ENCODE measurements at places on chromosomes 3 and 15. TPM values are rescaled to one million over a fixed set of nuclear protein-coding genes. Genes with fewer than 3 reads are reported as not detected.

GRCh38 chr3:8767667-8768363, 1.6 kb downstream of the OXTR start:
- no peak for DNase-seq

GRCh38 chr3:58029842-58030584, 21.8 kb downstream of the FLNB start:
- DNase-seq: no peak

- no peak for DNase-seq
Observed at GRCh38 chr15:69543681-69544364, 91.2 kb downstream of the RPLP1 start.

DNA sequence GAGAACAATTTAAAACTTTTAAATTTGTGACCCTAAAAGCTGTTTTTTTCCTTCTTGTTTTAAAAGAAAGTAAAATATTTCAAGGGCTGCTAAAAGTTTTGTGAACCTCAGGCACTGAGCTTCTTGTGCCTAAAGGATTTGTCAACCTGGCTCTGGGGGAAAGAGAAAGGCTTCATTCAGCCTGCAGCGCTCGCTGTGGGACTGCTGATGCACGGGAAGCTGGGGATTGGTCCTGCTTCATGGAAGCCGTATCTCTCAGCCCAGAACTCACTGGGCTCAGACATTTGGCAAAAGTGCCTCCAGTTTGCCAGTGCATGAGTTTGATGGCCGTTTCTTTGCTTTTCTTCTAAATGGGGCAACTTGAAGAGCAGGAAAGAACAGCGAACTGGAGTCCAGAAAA, 30.8 kb downstream of the TPRG1 start:
- DNase-seq: no peak

DNA sequence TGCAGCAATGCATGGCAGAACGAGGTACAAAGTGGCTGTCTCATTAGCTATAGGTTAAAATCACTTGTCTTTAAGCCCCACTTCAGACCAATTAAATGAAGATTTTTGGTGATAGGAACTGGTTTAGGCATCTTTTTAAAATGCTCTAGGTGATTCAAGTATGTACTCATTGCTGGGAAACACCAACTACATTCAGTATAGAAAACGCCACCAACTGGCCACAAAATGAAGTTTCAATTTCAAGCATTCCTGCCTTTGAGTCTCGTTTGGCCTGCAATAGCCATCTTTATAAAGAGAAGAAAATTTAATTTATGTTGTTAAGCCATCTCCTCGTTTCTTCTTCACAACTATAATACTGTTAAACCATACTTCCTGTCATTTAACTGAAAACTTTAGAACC, 587.9 kb downstream of the GBE1 start:
- no peak for DNase-seq

GRCh38 chr3:126014252-126014651, 45.3 kb downstream of the ROPN1B start:
- DNase-seq: no peak

- DNase-seq: no peak
Observed at GRCh38 chr3:158443632-158444031, 127.4 kb upstream of the MLF1 start.

- DNase-seq: no peak
Observed at GRCh38 chr3:111863942-111864694, 5.1 kb downstream of the PHLDB2 start.

DNA sequence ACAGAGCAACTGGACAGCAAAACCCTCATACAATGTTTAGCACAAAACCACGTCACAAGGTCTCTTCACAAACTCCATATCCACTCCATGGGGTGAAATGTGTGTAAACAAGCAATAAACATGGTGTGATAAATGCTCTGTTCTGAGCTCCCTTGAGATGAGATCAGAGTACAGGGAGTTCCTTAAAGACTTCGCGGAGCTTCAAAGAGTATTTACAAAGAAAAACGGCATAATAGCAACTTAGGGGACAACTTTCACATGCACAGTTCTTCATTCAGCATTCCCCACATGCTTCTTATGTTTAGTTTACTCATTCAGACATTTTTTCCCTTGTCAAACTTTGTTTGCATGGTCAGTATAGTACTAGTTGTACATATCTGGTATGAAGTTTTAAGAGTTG, 52.5 kb upstream of the SUCLG2 start:
- DNase-seq: no peak

GRCh38 chr3:63135367-63135766, 142.7 kb upstream of the SYNPR start:
- DNase-seq: no peak

- DNase-seq: no peak
Observed at GRCh38 chr15:98850961-98851572, 156.5 kb downstream of the PGPEP1L start.

DNA sequence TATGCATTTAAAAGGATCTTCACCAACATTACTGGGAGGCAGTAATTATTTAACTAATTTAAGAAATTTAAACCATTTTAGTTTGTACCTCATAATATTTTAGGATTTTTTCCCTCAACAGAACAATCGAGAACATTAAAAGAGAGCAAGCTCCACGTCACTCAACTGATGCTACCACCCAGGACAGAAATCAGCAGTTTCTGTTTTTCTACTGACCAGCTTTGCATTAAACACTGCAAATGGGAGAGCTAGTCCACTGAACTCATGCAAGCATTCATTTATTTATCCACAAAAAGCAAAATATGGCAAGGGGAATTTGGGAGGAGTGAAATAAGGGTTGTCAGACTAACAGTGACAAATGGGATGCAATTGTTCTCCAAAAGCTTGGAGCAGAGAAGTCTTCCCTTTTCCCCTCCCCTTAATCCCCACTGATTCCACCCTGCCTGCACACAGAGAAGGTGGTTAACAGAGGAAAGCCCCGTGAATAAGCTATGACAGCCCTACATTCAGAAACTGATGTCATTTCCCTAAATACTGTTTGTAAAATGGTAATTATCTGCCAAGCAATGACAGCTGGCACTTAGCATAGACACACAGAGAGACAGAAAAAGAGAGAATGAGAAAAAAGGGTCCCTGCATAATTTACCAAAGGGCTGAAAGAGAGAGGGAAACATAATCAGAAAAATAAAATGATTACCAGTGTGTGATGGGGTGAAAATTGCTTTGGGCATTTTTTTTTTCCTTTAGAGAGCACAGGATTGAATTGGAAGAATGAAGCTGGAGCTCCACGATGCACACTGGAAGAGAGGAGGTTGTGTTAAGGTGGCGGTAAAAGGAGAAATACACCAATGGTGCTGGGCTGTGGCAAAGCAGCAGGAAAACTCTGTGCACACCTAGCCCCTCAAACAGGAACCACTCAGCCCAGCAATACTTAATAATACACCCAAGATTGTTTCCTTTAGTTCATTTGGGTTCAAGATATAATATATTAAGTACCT, 777.4 kb downstream of the TUSC7 start:
- DNase-seq: no peak

DNA sequence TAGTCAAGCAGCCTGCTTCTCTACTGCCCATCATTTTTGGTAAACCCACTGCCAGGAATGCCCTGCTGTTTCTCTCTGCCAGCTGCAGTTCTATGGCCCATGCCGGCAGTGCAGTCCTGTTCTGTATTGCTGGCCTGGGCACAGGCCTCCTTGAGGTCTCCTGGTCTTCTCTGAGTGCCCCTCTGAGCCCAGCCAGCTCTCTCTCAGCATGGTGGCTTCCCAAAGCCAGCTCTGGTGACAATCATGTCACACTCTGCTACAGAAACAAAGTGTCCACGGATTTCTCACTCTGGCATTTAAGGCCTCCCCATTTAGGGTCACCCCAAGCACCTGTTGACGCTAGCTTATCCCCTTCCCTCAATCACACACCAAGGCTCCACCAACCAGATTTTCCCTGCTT, 24.5 kb downstream of the SRPRB start:
- DNase-seq: no peak

- DNase-seq: peak; percentile 10
Observed at GRCh38 chr3:51099794-51100535, 285.1 kb upstream of the MANF start.

GRCh38 chr15:31359702-31360111, 33.1 kb downstream of the KLF13 start:
- DNase-seq: no peak

DNA sequence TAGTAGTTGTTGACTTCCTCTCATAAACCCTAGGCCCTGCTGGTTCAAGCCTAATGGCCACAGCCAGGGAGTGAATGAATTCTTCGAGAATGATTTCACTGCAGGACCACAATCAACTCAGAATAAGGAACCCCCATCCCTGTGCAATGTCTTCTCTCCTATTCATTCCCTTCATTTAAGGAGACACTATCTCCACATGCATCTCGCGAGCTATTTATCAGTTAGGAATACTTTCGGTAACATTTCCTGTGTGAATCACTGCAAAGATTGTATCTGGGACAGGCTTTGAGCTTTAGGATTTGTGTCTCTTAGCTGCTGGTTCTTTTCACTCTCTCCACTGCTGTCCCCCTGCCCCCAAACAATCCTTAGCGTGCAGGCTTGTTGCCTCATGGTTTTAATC, 94.4 kb downstream of the MYLK start:
- no peak for DNase-seq

DNA sequence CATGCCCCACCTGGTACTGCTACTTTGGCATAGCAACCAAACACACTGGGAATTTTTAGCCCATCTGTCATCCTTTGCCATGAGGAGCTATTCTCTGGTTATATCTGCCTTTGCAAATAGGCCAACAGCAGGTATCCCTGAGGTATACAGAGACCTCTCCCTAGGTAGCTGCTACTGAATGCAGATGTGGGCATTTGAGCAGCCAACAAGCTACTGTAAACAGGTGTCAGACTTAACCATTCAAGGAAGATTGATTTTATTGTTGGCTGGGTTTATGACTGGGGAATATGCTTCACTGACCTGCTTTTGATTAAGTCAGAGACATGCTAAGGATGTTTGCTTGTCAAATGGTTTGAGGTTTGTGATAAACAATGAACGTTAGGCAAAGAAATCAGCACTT, 183.2 kb downstream of the OXSM start:
- DNase-seq: no peak

DNA sequence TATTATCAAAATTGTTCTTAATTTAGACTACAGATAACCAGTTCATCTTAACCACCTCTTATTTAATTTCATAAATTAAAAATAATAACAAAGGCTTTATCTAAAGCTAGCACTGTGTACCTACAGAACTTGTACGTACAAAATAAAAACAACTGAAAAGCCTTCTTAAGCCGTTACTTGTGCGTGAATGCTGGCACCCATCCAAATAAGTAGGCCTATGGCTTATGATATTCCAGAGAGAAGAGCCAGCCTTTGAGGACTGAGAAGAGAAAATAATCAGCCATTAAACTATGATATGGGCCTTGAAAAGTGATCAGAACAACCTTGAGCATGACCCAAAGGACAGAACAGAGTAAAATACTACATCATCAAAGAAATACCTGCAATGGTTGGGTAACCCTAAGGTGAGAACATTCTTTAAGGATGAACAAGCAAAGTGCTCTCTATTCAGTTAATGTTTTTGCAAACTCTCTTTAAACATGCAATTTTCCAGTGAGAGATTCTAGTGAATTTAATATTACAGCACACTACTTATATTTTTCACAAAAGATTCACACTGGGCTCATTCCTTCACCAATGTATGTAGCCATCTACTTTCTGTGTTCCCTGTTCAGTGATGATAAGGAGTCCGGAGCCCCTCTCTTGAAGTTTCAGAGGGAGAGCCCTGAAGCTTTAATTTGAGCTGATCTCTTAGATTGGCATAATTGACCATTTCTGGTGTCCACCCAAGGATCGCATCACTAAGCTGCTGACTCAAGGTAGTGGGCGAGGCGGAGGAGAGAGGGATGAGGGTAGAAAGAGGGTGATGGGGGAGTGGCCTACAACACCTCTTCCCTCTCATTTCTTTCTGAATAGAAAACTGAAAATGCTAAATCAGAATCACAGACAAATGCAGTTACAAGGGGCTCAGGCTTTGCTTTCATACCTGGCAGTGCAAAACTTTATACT, 7.7 kb upstream of the ACTC1 start:
- no peak for DNase-seq

- no peak for DNase-seq
Observed at GRCh38 chr15:56244038-56244810, 545 bp upstream of the RFX7 start.

DNA sequence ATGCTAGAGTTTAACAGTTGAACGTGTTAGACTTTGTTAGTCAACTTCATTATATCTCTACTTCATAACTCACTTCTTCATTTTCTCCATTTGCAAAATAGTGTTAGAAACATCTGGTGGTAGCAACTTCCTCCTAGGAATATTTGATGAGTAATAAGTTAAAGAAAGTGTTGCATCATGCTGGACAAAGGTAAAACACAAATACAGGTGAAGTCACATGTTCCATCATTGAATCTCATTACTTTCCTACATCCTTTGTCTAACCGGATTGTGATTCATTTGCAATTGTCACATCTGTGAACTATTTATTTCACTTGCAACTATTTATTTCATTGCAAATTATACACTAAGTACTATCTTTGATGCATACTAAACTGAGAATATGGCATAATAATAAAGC, 186.5 kb downstream of the TUSC7 start:
- DNase-seq: no peak

DNA sequence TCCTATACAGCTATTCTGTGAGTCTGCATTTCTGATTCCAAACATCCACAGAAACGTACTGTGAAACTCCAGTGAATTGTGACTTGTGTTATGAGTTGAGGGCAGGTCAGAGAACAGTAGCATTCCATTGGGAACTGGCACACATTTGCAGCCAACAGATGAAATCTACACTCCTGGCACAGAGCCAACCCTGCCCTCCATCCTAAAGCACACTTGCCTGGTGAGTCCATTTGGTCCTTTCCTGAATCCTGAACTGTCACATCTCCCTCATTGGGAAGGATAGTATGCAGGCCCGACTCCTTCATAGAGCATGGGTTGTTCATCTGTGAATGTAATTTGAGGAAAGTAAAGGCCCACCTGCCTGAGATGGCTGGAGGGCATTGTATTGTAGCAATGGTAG, 314.3 kb upstream of the RASGRP1 start:
- no peak for DNase-seq

GRCh38 chr3:171026597-171027293, at the start of gene SLC2A2:
TSS of gene SLC2A2 (minus strand) at chr3:171026720. CDS start at chr3:171026670, 50 bp downstream.
- DNase-seq: no peak

DNA sequence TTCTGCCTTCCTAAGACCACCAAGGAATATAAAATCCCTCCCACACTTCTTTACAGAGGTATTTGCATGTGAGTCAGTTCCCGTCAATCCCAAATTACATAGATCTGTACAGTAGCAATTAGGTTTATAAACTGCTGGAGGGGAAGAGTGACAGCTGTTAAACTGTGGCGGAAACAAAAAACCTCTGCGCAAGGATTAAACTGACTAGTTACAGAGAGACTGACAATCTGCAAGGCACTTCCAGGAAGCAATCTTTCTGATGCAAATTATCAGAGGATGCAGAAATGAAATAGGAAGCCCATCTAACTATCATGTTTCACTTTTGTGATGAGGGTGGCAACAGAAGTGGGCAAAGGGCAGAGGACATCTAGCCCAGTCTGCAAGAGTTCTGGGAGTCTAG, 150.4 kb downstream of the RTP4 start:
- DNase-seq: no peak

ZNF619 gene
- total RNA-seq: 1.3 TPM

HES1 gene
- 28.5 TPM for total RNA-seq

TRH gene
- total RNA-seq: not detected

ISLR gene
- 0.28 TPM for total RNA-seq

SPTSSB gene
- 3.7 TPM for total RNA-seq

EID1 gene
- 102 TPM for total RNA-seq

ACTC1 gene
- total RNA-seq: not detected

CNTN3 gene
- total RNA-seq: not detected

GASK1A gene
- total RNA-seq: not detected

PPP4R2 gene
- total RNA-seq: 59.8 TPM

INSYN1 gene
- 2.6 TPM for total RNA-seq

PPP1R14D gene
- 0.64 TPM for total RNA-seq

RNF168 gene
- 21.3 TPM for total RNA-seq

PARP15 gene
- 0.21 TPM for total RNA-seq

ROBO2 gene
- 1.3 TPM for total RNA-seq

APBA2 gene
- total RNA-seq: 0.31 TPM

All from Panc1 (cell line).